ENCODE measurements at places on chromosomes 5 and 9.
A peak's percentile ranks its signal among the peaks of the same experiment; 100 is the strongest.

DNA sequence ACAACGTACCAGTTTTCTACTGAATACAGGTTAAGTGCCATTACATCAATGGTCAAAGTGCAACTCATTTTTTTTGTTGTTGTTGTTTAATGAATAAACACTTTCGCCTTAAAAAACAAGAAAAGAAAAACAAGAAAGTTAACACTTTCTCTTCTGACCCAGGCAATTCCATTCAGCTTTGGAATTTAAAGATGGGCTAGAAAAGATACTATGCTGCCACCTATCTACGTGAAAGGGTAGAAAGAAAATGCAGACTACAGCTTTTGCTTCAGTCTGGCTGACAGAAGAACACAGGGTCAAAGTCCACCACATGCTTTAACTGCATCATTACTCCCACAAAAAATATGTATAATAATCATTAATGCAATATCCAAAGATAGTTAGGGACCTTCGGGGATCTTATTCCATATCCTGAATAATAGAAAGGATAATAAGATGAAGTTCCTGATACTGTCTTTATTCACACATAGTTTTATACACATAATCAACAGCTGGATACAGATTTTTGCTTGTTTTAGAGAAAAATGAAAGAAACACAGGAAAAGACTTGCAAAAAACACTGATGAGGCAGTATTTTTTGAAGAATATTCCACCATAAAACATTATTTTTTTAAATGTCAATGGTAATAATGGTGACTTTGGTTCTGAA lies 40.4 kb downstream of the ZDHHC21 start:
- DNase-seq = peak; percentile 22

- no peak for DNase-seq
These were observed 11.2 kb downstream of the CDHR2 start for GRCh38 chr5:176560364-176560763.

DNA sequence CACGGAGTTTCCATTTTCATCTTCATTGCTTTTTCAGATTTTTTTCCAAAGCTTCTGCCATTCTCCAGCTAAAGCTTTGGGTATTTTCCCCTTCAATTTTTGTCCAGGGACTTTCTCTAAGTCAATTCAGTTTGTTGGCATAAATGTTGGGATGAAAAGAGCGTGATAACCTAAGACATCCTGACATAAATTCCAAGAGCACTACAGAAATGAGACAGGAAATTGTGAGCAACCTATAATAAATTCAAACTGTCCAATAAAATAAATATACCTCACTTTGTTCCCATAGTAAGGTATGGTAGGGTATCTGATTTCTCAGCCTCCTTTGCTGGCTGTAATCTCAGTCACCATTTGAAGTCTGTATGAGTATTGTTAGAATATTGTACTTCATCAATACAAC lies 8.4 kb downstream of the ADAMTSL1 start:
- DNase-seq = no peak

- no peak for DNase-seq
These were observed 123.5 kb upstream of the COL5A1 start for GRCh38 chr9:134518004-134518606.

DNA sequence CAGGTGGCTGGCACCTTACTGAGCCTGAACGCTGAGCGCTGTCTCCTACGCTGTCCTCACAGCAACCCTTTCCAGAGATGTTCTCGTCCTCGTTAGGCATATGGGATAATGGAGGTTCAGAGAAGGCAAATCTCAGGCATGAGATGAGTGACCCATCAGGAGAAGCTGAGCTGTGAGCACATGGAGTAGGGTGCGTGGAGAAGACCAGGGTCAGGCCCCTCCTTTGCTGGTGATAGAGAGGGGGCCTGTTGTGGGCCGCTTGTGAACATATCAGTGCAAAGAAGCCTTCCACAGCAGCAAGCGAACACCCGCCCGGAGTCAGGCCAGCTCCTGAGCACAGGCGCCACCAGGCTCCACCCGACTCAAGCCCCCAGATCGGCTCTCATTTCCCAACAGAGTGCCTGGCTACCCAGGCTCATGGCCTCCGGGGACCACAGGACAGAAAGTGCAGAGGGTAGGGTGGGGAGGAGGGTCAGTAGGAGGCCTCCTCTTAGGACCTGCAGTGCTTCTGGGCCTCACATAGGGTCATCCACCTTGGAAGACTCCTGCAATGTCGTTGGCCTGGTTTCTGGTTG lies 15.0 kb upstream of the TIFAB start:
- no peak for DNase-seq

DNA sequence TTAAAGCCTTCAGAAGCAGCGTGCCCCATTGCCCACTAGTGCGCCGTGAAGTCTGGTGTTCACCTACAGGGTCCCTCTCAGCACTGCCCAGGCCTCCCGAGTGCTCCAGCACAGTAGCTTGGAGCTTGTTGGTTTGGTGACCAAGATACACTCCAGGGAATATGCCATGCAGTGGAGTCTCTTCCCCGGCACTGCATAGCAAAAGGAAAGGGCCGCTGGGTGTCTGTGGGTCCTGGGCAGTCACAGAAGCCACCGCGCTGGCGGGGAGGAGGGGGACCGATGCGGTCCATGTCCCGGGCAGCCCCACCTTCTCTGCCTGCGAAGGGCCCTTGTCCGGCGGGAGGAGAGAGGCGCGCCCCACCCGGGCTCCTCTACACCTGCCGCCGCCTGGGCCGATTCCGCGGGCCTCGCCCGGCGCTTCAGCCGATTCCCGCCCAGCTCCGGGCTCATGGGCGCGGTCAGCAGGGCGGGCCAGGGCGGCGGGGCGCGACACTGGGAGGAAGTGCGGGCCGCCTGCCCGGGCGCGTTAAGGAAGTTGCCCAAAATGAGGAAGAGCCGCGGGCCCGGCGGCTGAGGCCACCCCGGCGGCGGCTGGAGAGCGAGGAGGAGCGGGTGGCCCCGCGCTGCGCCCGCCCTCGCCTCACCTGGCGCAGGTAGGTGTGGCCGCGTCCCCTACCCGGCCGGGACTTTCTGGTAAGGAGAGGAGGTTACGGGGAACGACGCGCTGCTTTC lies at the start of gene SYK:
SYK (plus strand) TSS at position 579 of the 732 bp plus-strand sequence. CDS start 42,080 bp downstream, outside the sequence.
- no peak for DNase-seq

DNA sequence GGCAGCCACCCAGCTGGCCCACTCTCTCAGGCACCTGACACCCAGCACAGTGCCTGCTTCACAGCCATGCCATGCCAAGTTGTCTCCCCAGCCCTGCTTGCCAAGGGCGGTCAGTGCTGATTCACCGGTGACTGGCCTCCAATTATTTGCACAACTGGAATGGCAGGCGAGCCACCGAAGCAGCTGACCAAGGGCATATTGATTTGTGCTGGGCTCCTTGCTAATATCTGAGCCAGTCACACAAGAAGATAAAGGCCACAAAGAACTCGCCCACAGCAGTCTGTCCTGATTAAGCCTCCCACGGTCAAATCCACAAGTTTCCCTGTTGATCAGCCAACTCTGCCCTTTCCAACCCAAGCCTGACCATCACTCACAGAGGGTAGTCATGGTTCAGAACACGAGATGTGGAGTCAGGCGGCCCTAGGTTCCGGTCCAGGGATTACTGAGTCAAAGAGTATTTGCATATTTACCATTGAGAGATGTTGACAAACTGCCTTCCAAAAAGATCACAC lies 6.4 kb upstream of the EEIG1 start:
- DNase-seq = peak; percentile 89

GRCh38 chr9:86601697-86602096 lies 247.5 kb upstream of the TUT7 start:
- peak; percentile 81 for DNase-seq

DNA sequence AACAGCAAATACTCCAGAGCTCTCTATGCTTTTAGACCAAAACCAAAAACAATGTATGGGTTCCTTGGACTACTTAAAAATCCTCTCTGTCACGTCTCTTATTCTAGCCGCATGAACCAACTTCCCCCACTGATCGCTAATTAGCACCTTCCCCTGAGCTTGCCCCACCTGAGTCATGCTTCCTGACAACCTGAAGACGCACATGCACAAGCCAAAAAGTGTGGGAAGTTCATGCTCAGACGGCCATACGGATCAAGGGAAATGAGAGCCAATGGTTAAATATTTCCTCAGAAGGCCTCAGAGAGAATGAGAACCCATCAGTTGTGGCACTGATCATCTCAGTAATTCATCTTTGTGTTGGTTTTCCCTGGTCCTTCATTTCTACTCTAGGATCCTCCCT lies 199.7 kb downstream of the BNC2 start:
- no peak for DNase-seq

DNA sequence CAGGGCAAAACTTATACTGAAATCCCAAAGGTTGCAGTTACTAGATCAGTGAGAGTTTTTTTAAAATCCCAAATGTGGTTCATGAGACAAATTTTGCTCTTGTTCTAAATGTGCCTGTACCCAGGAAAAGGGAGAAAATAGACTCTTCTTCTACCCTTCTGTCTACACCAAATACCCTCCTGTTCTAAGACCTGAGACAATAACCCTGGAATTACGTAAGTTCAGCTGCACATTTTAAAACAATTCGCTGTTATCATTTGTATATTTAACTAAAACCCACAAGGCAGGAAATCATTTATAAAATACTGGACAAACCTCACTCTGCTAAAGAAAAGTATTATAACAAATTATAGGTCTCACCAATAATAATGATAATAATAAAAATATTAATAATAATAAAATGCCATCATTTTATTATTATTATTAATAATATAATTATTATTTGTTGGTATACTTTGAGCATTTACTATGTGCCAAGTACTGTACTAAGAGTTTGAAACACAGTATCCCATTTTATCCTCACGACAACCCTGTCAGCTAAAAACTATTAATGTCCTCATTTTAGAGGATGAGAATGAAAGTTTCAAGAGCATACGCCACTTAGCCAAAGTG lies 49.8 kb upstream of the AFAP1L1 start:
- DNase-seq = no peak

GRCh38 chr9:99135456-99135855 lies 30.5 kb downstream of the TGFBR1 start:
- DNase-seq = no peak

DNA sequence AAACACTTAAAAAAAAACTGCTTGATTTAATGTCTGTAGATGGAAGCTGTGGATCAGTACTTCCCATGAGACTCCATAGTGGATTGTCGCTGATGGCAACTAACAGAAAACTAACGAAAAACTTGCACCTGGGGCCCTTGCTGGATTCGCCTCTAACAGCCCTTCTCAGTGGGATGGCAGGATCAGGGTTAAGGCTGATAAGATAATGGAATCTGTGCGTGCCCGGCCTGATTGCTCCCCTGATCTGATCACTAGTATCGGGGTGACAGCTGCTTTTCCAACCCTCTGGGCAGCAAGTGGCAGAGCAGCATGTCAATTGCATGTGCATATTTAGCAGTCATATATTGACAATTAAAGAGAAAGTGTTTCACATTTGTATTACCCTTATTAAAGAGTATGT lies 185.8 kb upstream of the ELAVL2 start:
- no peak for DNase-seq

DNA sequence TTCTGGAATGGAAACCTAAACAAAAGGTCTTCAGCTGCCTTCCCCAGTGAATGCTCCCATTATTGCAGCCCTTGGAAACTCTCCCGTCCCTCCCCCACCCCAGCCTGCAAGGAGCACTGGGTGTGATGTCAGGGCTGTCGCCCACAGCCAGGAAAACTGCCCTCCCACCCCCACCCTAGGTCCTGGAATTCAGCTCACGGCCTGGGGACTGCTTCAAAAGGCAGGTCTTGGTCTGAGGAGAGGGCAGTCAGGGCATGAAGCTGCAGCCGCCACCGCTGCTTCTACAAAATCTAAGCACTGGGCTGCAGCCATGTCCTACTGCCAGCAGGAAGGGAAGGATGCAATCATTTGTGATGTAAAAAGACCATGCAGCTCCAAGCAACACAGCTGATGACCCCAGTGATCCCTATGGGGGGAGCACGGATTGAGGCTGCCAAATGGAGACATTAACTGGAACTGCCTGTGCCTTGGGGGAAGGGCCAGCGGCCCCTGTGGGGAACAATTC lies 11.4 kb downstream of the GRHPR start:
- DNase-seq = no peak

DNA sequence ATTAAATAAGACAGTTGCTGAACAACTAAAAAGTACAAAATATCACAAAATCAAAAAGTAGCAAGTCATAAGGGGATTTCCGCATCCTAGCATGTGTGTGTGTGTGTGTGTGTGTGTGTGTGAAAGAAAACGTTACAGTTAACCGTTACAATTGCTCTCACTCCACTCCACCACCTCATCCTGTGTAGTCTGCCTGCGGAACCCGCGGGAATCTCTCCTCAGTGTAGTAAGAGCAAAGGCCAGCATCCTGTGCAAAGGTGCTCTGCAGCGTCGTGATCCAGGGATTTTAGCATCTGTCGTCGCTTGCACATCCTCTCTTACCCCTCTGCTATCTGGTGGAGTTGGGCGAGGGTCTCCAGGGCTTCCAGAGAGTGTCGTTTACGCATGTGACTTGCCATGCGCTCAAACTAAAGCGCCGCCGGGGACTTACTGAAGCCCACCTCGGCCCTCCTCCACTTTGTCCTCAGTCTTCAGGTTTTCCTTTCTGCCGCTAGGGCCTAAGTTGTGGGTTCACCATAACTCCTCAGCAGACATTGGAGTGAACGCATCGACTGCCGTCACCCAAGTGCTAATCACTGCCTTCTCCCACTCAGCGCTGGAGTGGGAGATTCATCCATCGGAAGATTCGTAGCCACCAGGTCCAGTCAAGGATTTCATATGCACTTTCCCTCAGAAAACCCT lies 3.9 kb downstream of the CDKN2B start:
- no peak for DNase-seq

GRCh38 chr9:86674487-86674886 lies 272.8 kb downstream of the GAS1 start:
- no peak for DNase-seq

DNA sequence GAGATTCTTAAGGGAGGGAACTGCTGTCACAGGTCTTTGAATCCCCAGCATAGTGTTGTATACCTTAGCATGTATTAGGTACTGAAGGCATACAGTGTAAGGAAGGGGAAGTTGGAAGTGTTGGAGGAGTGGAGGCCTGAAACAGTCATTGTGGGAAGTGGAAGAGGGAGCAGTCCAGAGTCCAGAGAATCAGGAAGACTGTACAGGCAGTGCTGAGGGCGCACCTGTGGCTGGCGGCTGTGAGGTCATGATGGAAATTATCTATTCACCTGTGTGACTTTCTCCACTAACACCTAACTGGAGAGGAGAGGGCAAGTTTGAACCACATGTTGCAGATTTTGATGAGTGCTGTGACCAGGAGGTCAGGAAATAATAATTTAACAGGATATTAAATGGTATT lies 119.7 kb upstream of the NIPBL start:
- no peak for DNase-seq

DNA sequence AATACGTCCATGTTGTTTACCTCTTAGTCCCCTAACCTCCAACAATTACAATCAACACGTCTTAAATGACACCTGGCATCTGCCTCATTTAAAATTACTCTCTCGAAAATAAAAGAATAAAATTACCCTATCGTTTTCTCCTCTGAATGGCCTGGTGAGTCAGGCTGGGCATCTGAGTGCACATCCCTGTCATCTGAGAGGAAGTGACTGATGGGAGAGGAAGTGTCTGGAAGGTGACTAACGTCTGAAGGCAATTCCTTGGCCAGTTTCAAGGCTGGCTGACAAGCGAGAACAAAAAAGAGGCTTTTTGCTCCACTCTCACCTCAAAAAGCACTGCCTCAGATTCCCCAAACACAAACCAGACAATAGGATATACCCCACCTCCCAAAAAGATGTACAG lies 57.7 kb downstream of the MAPKAP1 start:
- DNase-seq = peak; percentile 72
